ENCODE measurements at places on chromosomes 1 and 21.

GRCh38 chr1:208207388-208208131 is 36.6 kb downstream of the PLXNA2 start:
- DNase-seq: no peak

DNA sequence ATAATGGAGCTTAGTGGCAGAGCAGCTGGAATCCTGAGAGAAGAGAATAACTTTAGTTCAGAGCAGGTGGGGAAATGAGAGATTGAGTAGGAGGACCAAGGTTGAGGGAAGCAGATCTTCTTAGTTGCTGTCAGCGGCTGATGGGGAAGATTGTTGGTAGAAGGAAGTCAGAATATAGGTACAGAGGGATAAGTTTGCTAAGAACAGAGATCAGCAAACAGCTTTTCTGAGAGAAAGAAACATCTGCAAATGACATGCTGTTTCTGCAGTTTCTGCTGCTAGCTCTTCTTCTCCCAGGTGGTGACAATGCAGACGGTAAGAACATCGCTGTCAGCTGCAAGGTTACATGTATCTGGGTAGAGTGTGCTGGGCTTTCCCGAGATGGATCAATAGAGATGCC is at the start of gene CD1C:
Gene CD1C, plus strand, starts transcription at position 113 of the 400 bp plus-strand sequence. Its CDS starts 142 bp downstream, at position 255.
- DNase-seq: no peak

DNA sequence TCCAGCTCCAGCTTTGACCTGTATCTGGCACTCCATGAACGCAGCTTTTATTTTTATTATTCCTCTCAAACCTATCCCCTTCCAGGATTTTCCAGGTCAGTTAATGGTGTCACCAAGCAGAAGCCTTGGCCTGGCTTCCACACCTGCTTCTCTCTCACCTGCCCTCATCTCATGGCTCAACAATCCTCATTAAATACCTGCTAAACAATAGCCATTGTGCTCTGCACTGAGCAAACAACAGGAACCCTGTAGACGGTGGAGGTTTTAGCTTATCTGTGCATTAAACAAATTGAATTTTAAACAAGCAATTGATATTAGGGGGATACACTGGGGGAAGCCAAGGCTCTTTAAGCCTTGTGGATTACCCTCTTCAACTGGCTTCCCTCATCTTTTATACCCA is 15.3 kb downstream of the PYCR2 start:
- DNase-seq: no peak

- no peak for DNase-seq
These were observed 6.7 kb downstream of the SLC1A7 start for GRCh38 chr1:53135735-53136114.
